Nephron progenitor cell (in vitro differentiated cells): ENCODE measurements at places on chromosomes 11 and 22.
A peak's percentile ranks its signal among the peaks of the same experiment; 100 is the strongest.

DNA sequence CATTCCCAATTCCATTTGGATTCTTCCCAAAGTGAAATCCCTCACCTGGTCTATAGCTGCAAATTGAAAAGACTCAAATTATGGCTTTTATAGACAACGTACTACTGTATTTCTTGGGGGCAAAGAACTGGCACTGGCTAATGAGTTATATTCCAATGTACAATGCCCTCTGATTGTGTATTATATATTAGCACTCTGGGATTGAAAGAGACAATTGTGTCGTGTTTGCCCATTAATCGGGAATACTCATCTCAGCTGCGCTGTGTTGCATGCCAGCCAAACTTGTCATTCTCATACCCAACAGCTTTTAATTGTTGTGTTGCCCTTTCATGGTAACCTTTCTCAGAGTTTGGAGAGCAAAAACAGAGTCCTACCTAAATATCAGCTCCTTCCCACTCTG, 55.0 kb upstream of the ZBTB44 start:
- DNase-seq = no peak

DNA sequence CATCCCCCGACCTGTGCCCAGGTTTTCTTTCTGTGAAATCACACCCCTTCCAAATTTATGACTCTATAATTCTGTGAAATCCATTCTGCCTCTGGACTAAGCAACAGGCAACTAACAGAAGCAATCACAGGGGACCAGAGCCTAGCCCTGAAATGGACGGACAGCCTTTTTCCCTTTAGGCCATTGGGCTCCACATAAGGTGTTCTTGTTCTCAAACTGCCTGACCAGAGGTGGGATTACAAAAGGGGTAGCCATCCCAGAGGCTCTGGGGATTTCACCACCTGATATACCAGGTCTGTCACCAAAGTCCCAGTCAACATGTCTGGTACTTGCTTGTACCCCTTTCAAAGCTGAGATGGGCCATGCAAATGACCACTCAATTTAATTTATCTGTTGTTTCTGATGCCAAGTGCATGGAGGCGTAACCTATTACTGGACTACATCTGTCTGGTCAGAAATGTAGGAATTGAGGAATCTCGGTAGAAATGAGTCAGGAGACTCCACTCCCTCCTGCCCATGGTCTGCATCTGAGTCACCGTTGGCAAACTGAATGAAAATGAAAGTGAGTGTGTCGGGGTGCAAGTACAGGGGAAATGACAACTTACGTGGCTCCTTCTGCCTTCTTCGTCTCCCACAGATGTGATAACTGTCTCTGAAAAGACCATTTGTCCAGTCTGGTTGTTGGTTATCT, 10.2 kb downstream of the DKK3 start:
- DNase-seq = no peak

- DNase-seq = no peak
These were observed 164.9 kb downstream of the MIAT start for GRCh38 chr22:26822313-26822712.

GRCh38 chr11:15886299-15886698, 470.0 kb downstream of the SOX6 start:
- no peak for DNase-seq

DNA sequence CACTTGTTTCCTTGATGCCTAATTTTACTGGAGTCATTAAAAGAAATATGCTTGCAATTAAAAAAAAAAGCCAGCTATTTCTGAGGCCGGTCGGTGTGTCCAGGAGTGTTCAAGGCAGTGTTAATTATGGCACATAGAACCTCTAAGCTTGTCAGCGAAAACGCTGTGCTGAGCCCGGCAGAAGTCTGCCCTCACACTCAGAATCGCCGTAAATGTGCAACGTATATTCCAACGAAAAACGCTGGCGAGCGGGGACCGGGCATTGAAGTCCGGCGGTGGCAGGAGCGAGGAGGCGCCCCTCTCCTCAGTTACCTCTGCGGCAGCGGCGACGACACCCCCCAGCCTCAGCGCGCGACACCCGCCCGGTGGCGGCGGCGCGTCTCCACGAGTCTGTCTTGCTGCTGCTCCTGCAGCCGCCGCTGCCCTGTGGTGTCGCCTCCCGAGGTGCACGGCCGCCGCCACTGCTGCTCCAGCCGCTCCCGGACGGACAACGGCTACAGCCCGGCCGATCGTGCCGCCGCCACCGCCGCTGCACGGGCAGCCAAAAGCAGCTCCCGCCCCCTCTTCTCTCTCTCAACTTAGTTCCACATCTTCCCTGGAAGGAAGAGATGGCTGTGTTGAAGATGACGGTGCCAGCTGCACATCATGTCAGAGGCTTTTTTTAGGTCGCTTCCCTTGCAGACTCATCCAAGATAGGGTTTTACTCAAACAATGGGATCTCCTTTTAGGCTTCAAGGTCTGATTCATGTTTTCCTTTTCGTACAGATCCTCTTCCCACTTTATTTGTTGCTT, 56.0 kb downstream of the JAM3 start:
- DNase-seq = peak; percentile 78

DNA sequence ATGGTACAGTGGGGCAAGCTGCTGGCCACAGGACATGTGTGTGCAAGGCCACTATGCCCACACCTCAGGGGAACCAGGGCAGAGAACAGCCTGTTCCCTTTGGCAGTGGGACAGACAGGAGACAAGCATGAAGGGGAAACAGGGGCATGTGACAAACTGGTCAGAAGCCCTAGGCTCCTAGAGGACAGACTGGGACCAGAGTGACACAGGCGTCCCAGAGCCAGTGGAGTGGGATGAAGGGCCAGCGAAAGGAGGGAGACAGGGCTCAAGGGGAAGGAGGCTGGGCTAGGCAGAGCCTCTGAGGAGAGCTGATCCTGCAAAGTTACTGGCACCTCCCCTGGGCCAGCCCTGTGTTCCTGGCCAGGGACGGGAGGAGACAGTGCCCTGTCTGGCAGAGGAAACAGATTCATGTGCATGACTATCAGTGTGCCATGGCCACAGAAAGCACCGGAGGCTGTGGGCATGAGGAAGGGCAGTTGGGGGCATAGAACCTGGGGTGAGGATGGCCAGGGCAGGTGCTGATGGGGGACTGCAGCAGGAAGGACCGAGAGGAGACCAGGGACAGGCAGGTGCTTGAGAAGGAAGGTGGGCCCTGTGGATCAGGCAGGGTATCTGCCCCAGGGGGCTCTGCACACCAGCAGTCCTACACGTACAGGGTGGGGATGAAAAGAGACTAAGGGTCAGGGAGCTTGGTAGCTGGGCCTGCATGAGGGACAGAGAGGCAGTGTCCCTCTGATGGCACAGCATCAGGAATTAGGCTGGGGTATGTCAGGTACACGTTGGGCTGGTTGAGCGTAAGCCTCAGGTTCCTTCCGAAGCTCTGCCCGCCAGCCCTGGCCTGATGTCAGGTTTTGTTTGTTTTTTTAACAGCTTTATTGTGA, 9.8 kb downstream of the DERL3 start:
- no peak for DNase-seq
